ENCODE measurements at places on chromosomes 5 and 9.

DNA sequence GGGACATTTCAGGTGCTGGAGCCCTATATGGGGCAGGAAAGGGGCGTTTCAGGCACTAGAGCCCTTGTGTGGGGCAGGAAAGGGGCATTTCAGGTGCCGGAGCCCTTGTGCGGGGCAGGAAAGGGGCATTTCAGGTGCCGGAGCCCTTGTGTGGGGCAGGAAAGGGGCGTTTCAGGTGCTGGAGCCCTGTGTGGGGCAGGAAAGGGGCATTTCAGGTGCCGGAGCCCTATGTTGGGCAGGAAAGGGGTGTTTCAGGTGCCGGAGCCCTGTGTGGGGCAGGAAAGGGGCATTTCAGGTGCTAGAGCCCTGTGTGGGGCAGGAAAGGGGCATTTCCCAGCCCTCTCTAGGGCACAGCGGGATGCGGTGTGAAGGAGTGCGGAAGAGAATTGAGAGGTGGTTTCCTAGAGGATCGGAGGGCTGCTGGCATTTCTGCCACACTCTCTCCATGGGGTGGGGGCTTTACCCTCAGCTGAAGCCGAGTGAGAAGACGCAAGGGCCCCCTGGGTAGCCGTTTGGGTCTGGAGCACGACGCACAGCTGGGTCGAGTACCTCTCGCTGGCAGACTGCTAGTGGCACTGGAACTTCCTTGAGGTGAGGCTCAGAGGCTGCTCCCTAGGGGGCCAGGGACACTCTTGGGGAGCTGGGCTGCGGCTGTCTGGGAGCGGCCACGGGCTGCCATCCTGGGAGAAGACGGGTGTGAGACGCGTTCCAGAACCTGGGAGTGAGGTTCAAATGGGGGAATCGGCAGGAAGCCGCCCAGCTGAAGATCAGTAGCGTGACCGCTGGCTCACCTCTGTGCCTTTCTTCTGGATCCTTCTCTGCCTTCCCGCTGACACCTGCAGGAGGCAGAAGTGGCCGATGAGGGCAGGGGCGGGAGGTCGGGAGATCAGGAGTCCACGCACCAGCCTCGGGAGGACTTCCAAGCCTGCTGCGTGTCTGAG, 122.6 kb upstream of the IRX4 start:
- peaks cover 9% of the 10 kb centered on the region for H3K4me1 ChIP-seq
- no peak for DNase-seq
- H3K27ac ChIP-seq = no peak overlapping the region
- H3K4me3 ChIP-seq = no peak overlapping the region
- H3K36me3 ChIP-seq = no peaks in the 10 kb centered on the region

- H3K27me3 ChIP-seq = peaks cover 2% of the 10 kb centered on the region
- no peak overlapping the region for H3K27ac ChIP-seq
Measured at GRCh38 chr5:168443533-168443932, 42.7 kb upstream of the RARS1 start.

GRCh38 chr9:36487482-36488388, 85.0 kb upstream of the MELK start:
- peak overlapping the region; percentile 93 for H3K4me3 ChIP-seq
- no peaks in the 10 kb centered on the region for H3K36me3 ChIP-seq
- peak overlapping the region; percentile 97 for H3K27ac ChIP-seq
- DNase-seq = peak; percentile 92

DNA sequence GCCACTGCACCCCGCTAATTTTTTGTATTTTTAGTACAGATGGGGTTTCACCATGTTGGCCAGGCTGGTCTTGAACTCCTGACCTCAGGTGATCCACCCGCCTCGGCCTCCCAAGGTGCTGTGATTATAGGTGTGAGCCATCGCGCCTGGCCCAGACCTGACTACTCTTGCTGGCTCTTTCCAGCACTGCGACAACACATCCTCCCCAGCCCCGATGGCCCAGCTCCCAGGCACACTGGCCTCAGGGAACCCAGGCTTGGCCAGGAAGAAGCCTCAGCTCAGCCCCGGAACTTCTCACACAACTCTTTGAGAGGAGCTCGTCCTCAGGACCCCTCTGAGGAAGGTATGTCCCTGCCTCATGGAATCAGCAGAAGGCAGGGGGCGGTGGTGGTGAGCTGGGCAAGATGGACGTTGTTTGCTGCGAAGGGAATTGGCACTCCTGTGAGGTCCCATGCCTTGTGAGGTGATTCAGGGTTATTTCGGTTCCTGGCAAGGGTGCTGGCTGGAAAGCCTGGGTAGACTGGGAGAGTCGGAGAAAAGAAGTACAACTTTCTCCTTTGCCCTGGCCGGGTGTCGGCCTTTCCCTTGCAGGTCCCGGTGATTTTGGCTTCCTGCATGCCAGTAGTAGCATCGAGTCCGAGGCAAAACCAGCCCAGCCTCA, 5.9 kb downstream of the DELE1 start:
- no peaks in the 10 kb centered on the region for H3K36me3 ChIP-seq
- no peak overlapping the region for H3K27ac ChIP-seq
- no peaks in the 10 kb centered on the region for H3K4me1 ChIP-seq
- H3K27me3 ChIP-seq = peaks cover 2% of the 10 kb centered on the region

GRCh38 chr5:60545551-60545950, 154.4 kb downstream of the DEPDC1B start:
- H3K4me3 ChIP-seq = no peak overlapping the region
- DNase-seq = no peak
- H3K4me1 ChIP-seq = peaks cover 13% of the 10 kb centered on the region
- H3K36me3 ChIP-seq = no peaks in the 10 kb centered on the region
- H3K27me3 ChIP-seq = no peaks in the 10 kb centered on the region

DNA sequence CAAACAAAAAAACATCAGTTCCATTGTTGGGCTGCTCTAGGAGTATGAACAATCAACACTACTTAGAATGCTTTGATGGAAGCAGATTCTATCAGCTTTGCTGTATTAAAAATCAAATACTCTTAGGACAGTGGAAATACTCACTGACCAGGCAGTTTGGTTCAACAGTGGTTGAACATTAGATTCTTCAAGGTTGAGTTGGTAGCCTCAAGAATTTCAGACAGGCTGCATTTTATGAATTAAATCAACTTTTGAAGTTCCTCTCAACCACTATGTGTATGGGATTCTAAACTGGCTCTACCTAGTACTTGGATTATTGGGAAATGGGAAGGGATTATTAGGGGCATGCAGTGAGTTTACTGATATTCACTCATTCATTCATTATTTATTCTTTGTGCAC, 35.0 kb downstream of the ACTBL2 start:
- no peaks in the 10 kb centered on the region for H3K4me1 ChIP-seq
- no peak overlapping the region for H3K27ac ChIP-seq
- no peak overlapping the region for H3K4me3 ChIP-seq
- no peaks in the 10 kb centered on the region for H3K36me3 ChIP-seq
- DNase-seq = no peak

DNA sequence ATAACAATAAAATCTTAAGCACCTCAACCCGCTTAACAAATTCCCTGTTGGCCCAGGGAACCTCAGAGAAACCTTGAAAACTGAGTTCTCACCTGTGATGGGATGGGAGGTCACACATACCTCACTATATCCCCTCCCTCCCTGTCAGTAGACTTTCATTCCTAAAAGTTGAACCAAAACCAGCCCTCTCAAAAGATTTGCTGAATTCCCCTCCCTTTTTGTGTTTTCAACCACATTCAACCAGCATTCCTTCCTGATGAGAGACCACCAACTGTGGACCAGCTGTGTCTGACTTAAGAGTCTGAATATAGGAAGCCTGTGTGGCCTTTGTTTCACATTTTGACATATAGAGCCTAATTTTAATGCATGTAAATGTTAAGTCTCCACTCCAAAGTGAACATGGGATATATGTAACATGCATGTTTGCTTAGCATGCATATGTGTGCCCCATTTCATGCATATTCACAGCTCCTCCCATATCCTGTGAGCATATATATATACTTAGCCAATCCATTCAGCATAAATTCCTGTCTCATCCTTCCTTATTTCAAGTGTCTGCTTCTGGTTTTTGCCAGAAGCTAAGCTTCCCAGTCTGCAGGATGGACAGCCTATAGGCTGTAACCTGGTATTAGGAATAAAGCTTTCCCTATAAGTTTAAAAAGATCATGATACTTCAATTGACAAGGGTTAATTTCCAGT, 604.6 kb downstream of the PTPRD start:
- H3K4me1 ChIP-seq = peaks cover 28% of the 10 kb centered on the region
- peak overlapping the region; percentile 74 for H3K4me3 ChIP-seq
- H3K27me3 ChIP-seq = no peaks in the 10 kb centered on the region
- peak overlapping the region; percentile 99 for H3K27ac ChIP-seq
- no peaks in the 10 kb centered on the region for H3K36me3 ChIP-seq

DNA sequence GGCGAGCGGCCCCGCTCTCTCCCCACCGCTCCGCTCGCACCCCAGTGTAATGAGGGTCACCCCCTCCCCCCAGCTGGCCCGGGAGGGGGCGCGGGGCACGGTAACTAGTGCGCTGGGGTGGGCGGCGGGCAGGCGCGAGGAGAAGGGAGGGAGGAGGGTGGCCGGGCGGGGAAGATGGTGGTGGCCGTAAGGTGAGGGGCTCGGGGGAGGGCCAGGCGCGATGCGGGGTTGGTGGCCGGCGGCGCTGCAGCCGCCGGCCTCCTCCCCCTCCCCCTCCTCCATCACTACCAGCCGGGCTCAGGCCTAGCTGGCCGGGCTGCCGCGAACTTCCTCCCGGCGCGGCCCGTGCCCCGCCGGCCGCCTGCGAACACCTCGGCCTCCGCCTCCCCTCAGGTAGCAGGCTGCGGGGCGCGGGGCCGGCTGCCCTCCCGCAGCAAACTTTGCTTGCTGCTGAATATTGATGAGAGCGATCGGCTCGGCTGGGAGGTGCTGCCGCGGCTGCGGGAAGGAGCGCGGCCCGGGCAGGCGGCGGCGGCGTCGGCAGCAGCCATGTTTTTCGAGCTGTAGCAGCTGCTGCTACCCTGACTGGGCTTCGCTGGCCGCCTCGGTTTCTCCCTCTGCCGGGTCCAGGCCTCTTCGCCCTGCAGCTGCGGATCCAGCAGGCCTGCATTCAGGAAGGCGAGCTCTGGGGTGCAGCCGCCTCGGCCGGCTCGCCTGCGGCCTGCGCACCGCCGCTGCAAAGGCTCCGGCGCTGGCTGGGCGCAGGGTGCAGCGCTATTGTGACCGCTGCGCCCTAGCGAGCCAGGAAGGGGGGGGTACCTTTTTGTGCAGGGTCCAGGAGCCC, 502 bp downstream of the NSD1 start:
- H3K27ac ChIP-seq = peak overlapping the region; percentile 96
- H3K27me3 ChIP-seq = peaks cover 11% of the 10 kb centered on the region
- H3K4me3 ChIP-seq = peak overlapping the region; percentile 92
- no peaks in the 10 kb centered on the region for H3K36me3 ChIP-seq

DNA sequence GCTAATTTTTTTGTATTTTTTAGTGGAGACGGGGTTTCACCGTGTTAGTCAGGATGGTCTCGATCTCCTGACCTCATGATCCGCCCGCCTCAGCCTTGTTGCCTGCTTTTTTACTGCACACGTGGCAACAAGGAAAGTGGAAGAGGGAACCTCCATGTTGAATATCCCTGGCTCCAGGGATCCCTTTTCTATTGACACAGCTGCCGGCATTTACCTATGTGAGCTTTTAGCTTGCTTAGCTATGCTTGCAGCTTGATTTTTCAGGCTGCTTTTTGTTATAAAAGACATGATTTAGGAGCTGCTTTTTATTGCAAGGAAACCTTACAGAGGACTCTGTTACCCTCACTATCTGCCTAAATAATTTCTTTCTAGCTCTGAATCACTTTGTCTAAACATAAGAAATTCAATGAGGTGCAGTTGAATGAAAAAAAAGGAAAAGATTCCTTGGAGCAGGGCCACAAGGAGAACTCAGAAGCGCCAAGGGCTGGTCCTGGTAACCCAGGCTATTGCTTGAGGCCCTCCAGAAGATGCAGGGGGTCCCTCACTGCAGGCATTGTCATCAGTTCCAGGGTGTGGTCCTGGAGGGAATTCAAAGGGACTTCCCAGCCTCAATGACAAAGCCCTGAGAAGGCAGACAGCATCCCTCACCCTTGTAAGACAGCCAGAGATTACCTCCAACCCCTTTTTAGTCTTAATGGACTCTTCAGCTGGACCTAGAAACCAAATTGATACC, 89.9 kb downstream of the SYK start:
- no peaks in the 10 kb centered on the region for H3K36me3 ChIP-seq
- no peak overlapping the region for H3K27ac ChIP-seq
- no peak for DNase-seq
- peaks cover 2% of the 10 kb centered on the region for H3K27me3 ChIP-seq

DNA sequence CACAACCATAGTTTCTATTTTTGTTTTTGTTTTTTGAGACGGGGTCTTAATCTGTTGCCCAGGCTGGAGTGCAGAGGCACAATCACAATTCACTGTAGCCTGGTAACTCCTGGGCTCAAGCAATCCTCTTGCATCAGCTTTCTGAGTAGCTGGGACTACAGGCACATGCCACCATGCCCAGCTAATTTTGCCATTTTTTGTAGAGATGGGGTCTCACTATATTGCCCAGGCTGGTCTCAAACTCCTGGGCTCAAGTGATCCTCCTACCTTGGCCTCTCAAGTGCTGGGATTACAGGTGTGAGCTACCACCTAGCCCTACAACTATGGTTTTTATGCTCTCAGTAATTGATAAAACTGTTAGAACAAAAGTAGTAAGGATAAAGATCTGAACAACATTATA, 147.5 kb upstream of the SHB start:
- no peak overlapping the region for H3K27ac ChIP-seq
- peaks cover 20% of the 10 kb centered on the region for H3K4me1 ChIP-seq
- peaks cover 21% of the 10 kb centered on the region for H3K36me3 ChIP-seq
- peaks cover 4% of the 10 kb centered on the region for H3K27me3 ChIP-seq
- no peak overlapping the region for H3K4me3 ChIP-seq
- no peak for DNase-seq

DNA sequence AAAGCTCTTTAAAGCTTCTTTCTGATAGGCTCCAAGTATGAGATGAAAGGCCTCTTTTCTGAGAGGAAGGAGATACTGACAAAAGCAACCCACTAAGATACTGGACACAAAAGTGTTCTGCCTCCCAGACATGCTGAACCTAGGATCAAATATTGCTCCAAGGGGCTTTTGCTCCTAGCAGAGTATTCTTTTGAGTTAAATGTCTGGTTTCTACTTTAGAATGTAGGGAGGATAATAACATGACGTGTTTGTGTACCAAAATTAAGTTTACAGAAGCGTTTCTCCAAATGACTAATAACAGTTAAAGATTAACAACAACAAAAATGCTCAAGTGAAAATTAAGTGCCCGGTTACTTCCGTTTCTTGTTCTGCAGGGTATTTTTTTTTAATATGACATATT, 2293.3 kb upstream of the C9orf72 start:
- DNase-seq = no peak
- H3K4me1 ChIP-seq = no peaks in the 10 kb centered on the region
- no peaks in the 10 kb centered on the region for H3K36me3 ChIP-seq
- H3K27me3 ChIP-seq = peaks cover 3% of the 10 kb centered on the region
- H3K4me3 ChIP-seq = no peak overlapping the region

GRCh38 chr5:172902497-172903472, 56.4 kb upstream of the RPL26L1 start:
- H3K4me3 ChIP-seq = no peak overlapping the region
- DNase-seq = peak; percentile 61
- peaks cover 8% of the 10 kb centered on the region for H3K27me3 ChIP-seq
- H3K4me1 ChIP-seq = peaks cover 22% of the 10 kb centered on the region

GRCh38 chr9:3433066-3433465, 92.7 kb downstream of the RFX3 start:
- H3K27ac ChIP-seq = no peak overlapping the region
- DNase-seq = no peak
- no peaks in the 10 kb centered on the region for H3K36me3 ChIP-seq
- no peak overlapping the region for H3K4me3 ChIP-seq
- H3K4me1 ChIP-seq = peaks cover 3% of the 10 kb centered on the region
- no peaks in the 10 kb centered on the region for H3K27me3 ChIP-seq

All from glutamatergic neuron (in vitro differentiated cells).